ENCODE measurements at places on chromosomes 2 and 18. TPM values are rescaled to one million over a fixed set of nuclear protein-coding genes. Genes with fewer than 3 reads are reported as not detected.

The LAMA1 gene
- 0.07 TPM for polyA plus RNA-seq

The FAM110C gene
- 5.7 TPM for polyA plus RNA-seq

The TMEM200C gene
- polyA plus RNA-seq = 3.1 TPM

The TMEM247 gene
- polyA plus RNA-seq = not detected

The VWA3B gene
- 0.16 TPM for polyA plus RNA-seq

The GREB1L gene
- polyA plus RNA-seq = 1.6 TPM

The FLACC1 gene
- 2.7 TPM for polyA plus RNA-seq

The RAD51AP2 gene
- polyA plus RNA-seq = 0.07 TPM

The NEB gene
- polyA plus RNA-seq = 3.0 TPM

The CCDC141 gene
- 0.34 TPM for polyA plus RNA-seq

The CCDC74B gene
- 22.5 TPM for polyA plus RNA-seq

The IL36G gene
- polyA plus RNA-seq = not detected

The CERKL gene
- not detected for polyA plus RNA-seq

The G6PC2 gene
- not detected for polyA plus RNA-seq

The MDH1 gene
- polyA plus RNA-seq = 265 TPM

The PHOSPHO2 gene
- 2.3 TPM for polyA plus RNA-seq

The TNFRSF11A gene
- polyA plus RNA-seq = 1.4 TPM

The TWIST2 gene
- 15.1 TPM for polyA plus RNA-seq

The DNAJC5G gene
- 0.88 TPM for polyA plus RNA-seq

The MAB21L4 gene
- polyA plus RNA-seq = 0.32 TPM

The SOX11 gene
- not detected for polyA plus RNA-seq

The TSPYL6 gene
- polyA plus RNA-seq = not detected

The HOXD13 gene
- polyA plus RNA-seq = not detected

The SULT1C3 gene
- not detected for polyA plus RNA-seq

The C2orf42 gene
- 13.7 TPM for polyA plus RNA-seq
